ENCODE measurements at places on chromosomes 4 and X.

DNA sequence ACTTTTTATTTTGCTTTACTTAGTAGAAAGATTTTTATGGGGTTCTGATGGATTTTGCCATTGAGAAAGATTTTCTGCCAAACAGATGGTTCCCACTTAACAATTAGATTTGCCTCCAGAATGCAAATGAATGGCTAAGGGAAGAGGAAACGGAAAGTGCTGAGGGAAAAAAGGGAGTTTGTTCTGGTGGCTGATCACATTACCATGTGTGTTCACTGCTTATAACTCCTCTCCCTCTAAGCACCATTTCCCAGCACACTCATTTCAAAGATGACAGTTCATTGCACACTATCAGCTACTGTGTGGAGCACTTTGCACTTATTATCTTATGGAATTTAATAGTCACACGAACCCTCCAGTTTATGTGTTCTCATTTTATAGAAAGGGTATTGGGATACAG is 68.0 kb upstream of the GRID2 start:
- peak; percentile 73 for DNase-seq

- DNase-seq, result no peak
Measured at GRCh38 chrX:115939636-115940160, 230.8 kb upstream of the AGTR2 start.

- no peak for DNase-seq
Measured at GRCh38 chr4:24076811-24077210, 187.0 kb upstream of the PPARGC1A start.

DNA sequence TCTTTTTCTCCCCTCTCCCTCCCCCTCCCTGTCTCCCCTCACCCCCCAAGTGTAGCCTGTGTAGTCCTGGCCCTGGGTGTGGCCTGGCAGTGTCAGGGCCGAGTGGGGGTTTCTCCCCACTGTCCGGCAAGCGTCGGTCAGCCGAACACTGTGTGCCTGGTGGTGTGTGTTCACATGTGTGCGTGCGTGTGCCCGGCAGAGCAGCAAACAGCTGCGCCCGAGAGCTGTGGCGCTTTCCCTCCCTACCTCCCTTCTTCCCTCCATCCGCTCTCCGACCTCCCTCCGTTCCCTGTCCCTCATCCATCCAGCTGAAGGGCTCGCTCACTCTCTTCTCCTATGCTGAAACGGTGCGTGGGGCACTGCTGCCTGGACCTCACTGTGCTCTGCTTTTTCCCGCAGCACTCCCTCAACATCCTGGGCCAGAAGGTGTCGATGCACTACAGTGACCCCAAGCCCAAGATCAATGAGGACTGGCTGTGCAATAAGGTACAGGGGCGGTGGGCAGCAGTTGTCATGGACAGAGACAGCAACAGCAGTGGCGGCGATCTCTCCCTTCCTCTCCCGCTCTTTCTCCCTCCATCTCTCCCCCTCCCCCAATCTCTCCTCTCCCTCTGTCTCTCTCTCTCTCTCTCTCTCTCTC is 17.4 kb upstream of the UBA1 start:
- no peak for DNase-seq

DNA sequence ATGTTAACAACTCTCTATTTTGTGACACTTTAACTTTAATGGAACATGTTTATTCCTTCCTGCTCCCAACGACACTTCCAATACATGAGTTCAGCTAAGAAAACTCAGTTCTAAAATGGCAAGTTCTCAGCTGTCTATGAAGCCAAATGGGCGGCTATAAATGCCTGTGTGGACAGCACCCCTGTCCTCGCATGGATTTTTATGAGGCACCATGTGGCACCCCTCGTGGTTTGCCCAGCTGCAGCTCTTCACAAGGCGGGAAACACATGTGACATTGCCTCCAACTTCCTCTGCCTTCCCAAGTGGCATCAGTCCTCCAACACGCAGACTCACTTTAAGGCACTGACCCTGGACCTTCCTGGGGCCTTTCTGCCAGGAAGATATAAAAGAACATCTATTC is 48.0 kb downstream of the SH3RF1 start:
- DNase-seq, result no peak

- DNase-seq, result no peak
Measured at GRCh38 chr4:124234771-124235170, 477.8 kb downstream of the ANKRD50 start.

GRCh38 chr4:183448436-183448835 is 4.0 kb downstream of the CDKN2AIP start:
- no peak for DNase-seq

DNA sequence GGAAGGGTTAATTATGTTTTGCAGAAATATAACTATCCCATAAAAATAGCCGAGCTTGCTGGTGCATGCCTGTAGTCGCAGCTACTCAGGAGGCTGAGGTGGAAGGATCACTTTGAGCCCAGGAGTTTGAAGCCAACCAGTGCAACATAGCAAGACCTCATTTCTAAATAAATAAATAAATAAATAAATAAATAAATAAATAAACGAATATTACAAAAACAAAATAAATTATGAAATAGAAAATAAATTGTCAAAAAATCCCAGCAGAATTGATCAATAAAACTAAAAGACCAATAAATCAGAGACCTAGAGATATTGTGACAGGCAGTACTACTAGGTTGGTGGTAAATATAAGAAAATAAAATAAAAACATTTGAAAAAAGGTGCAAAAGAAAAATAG is 6.7 kb upstream of the ARL13A start:
- no peak for DNase-seq

DNA sequence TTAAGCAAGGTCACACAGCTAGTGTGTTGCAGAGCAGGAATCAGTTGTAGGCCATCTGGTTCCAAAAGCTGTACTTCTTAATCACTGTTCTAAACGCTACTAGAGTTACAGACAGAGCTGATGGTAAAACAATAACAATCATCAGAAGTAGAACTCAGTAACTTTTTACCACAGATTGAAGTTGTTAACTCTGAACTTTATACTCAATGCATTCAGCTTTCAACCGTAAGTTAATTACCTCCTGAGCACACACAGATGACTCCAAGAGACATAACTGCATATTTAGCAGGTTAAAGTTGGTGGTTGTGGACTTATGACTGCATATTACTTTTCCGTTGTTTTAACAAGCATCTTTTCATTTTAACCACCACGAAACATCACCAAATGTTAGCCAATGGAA is 127.3 kb downstream of the PRSS12 start:
- no peak for DNase-seq

DNA sequence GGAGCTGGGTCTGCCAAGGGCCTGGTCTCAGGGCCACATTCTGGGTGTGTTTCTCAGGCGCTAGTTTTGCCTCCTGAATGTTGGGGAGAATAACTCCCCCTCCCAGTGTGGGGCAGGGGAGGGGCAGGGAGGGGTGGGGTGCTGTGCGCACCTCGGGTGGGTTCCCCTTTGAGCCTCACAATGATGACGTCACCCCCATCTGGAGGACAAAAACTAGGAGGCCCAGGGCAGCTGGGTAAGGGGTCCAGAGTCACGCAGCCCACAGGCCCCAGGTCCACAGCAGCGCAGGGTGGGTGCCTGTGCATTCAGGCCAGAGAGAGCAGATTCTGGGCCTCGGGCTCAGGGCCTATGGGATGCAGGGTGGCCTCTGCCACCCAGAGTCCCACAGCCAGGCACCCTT is 23.7 kb upstream of the HMX1 start:
- no peak for DNase-seq

DNA sequence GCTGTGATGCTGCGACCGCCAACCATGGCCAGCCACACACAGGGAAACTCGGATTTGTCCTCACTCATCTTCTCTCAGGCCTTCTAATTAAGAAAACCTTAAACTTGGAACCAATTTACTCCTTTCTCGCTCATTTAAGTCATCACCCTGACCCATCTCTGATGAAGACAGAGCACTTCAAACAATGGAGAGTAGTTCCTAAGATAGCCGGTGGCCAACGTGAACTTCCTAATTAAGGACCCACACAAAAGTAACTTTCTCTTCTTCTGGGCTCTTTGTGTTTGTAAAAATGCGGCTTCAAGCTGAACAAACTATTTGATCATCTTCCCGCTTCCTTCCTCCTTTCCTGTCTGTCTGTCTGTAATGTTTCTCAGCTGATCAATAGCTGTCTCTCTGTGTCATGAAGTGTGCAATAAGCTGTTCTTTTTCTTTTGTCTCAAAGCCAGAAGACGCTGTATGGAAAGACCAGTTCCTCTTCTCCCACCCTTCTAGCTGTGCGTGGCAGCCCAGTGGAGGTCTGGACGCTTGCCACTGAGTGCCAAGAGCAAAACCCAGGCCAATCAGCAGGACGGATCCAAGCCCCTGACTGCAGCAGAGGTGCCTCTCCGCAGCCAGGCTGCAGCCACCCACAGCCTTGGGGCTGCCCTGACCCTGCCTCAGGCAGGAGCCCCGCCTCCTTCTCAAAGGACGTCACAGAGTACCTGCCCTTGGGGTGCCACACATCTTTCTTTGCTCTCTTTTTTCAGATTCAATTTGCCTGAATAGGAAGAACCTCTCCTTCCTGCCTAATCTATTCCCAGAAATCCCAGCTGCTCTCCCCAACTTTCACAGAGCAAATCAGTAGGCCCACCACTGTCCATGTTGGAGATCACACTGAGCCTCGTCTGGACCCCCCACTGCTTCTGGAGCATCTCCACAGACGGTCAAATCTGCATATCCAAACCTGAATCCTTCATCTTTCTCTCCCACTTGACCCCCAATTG is 59.3 kb downstream of the MAML3 start:
- no peak for DNase-seq

DNA sequence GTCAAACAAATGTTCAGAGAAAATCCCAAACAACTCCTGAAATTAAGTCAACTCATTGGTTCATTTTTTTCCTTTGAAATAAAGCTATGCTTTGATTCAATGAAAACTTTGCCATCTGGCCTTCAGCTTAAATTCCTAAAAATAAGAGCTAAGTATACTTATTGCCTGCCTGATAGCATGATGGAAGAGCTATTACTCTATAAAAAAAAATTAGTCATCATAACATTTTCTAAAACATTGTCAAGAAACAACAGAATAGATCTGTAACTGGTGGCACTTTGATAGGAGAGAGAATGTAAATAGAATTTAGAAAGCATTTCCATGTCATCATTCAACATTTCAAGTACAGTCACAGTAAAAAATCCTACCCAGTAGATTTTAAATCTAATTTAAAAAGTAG is 136.6 kb downstream of the CORIN start:
- DNase-seq, result no peak

- DNase-seq, result no peak
Measured at GRCh38 chr4:47926667-47927258, 12.4 kb upstream of the NFXL1 start.

GRCh38 chr4:17385403-17385802 is 126.5 kb downstream of the QDPR start:
- DNase-seq, result no peak

- DNase-seq, result no peak
Measured at GRCh38 chr4:93828995-93829819, 654 bp downstream of the ATOH1 start.

DNA sequence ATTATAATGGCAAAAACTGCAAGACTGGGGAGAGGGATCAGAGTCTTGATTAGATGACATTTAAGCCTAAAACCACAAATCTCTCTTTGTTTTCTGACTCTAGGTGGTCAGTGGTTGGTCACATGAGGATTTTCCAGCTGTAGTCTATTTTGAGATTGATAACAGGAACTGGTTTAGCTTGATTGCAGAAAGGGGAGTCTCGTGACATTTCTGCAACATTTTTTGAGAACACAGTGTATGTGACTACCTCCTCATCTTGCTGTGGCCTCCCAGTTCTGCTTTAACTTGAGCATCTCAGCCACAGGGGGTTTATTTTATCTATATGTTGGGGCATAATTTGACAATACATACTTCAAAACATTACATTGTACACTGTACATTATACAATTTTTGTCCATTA is 726.4 kb upstream of the MAGEB2 start:
- DNase-seq, result no peak

GRCh38 chr4:20591571-20591970 is 108.7 kb upstream of the PACRGL start:
- DNase-seq, result no peak

DNA sequence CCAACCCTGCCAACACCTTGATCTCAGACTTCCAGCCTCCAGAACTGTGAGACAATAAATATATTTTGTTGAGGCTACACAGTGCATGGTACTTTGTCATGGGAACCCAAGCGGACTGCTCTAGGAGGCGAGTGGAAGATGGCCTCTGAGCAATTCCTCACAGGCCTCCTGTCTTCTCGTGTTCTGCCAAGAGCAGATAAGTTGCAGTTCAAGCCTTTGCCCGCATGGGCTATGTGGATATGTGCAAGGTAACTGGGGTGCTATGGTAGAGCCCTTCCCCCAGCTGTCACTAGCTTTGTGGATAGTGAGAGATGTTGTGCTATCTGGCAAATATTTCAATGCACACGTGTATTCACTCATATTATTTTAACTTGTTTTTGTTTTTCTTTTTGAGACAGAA is 156.0 kb upstream of the BCOR start:
- DNase-seq, result no peak

GRCh38 chr4:1183985-1184773 is 11.8 kb upstream of the SPON2 start:
- DNase-seq, result no peak

- no peak for DNase-seq
Measured at GRCh38 chr4:55571806-55572205, 20.2 kb downstream of the PDCL2 start.

GRCh38 chr4:177196615-177197014 is 113.1 kb upstream of the NEIL3 start:
- DNase-seq, result no peak

GRCh38 chr4:143186649-143187048 is 1.9 kb downstream of the USP38 start:
- no peak for DNase-seq

- DNase-seq, result no peak
Measured at GRCh38 chrX:68072041-68072440, 361.3 kb downstream of the OPHN1 start.

- no peak for DNase-seq
Measured at GRCh38 chr4:178340468-178340867, 898.2 kb upstream of the AGA start.

GRCh38 chr4:183504930-183505610 is at the start of gene ING2:
TSS of gene ING2 (plus strand) at chr4:183505058. CDS start at chr4:183505196, 138 bp downstream.
- no peak for DNase-seq

- no peak for DNase-seq
Measured at GRCh38 chr4:2138846-2139500, 79.8 kb downstream of the NAT8L start.

GRCh38 chr4:46730075-46730474 is 179.0 kb downstream of the COX7B2 start:
- no peak for DNase-seq

DNA sequence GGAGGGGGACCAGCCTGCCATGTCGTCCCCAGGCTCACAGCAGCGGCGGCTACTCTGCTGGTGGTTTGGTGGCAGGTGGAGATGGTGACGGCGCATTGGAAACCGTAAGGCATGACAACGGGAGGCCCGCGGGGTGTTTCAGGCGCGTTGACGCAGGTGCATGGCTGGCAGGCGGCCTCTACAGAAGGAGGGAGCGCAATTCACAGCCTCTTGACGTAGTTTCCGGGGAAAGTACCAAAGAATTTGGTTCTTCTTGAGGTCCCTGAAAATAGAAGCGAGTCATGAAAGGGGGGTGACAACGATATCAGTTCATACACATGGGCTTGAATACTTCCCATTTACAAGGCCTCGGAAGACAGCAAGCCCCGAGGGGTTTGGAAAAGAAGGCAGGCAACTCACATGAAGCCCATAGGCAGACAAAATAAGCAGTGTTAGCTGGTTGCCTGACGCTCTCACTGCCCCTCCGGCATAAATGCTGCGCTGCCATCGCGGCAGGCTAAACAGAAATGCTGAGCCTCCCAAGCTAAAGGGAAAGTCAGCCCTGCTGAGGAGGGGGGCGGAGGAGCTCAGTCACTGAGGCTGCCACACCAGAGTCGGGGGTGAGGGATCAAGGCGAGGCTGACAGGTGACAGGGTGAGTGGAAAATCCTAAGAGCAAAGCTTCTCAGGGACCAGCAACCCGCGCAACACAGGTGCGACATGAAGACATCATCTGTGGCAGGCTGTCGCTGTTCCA is 52.3 kb upstream of the PDLIM3 start:
- DNase-seq, result no peak

Measured in SK-N-MC (cell line).